NCI-H446 treated with DMSO at 0.1 percent for 48 hours (cell line): ENCODE measurements at places on chromosomes 1 and 21.
A peak's percentile ranks its signal among the peaks of the same experiment; 100 is the strongest.

- no peak for DNase-seq
These were observed 51.7 kb downstream of the RPS6KA1 start for GRCh38 chr1:26581287-26581651.

DNA sequence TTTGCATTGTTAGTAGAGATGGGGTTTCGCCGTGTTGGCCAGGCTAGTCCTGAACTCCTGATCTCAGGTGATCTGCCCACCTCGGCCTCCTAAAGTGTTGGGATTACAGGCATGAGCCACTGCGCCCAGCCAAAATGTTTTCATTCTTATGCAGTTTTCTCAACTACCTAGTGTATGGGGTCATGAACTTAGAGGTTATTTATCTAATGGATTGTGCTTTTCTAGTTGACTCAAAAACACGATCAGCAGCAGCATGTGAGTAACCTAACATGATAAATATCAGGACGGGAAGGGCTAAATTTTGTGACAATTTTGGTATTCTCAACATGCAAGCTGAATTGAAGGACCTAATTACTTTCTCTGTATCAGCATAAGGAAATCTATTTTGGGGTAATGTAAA is 9.2 kb upstream of the CD84 start:
- DNase-seq, result no peak

DNA sequence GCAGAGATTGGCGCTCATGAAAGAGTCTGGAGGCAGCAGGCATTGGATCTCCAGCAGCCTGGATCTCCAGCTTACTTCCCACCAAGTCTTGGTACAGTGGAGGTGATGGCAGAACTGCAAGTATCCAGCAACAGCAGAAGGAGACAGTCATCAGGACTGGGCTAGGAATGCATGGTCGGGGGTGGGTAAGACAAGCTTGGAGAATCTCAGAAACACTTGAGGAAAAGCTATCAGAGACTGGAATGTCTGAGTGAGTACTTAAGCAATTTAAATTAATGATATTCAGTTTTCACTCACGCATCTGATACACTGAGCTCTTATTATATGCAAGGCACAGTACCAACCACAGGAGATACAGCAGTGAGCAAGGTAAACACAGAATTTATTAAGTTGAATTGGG is 9.8 kb downstream of the TMEM35B start:
- DNase-seq, result no peak

GRCh38 chr1:15299806-15300205 is 52.8 kb downstream of the FHAD1 start:
- no peak for DNase-seq

DNA sequence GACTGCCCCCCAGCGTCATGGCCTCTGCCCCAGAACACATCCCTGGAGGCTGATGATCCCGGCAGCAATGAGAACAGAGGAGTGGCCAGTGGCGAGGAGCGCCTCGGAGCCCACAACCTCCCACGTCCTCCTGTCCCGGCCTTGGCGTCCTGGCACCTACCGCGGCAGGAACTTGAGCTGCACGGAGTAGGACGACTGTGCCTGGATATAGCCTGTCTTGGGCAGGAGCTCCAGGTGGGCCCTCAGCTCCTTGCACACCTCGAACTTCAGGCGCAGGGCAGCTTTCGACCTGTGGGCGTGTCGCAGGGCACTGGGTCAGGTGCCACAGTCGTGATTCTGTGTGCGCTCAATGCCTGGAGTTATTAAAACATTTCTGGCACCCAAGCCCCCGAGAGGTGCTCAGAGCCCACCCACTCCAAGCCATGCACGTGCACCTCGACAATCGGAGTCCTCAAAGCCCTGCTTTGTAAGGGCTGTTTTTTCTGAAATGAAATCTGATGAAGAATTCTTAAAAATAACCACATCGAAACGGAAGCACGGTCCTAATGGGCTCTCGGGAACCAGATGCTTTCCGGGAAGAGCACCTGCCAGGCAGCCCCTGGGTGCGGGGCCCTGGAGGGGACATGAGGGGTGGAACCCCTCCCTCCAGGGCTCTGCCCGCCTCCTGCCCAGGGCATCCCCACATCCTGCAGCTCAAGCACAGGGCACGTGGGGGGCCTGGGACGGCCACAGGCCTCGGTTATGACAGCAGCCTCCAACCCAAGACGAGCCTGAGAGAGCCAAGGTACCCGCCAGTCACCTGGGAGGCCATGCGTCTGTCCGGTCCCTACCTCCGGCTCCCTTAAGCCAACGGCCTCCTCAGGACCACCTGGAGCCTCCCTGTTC is 23.0 kb upstream of the TMEM52 start:
- no peak for DNase-seq

GRCh38 chr1:95916616-95917015 is 682.6 kb downstream of the RWDD3 start:
- peak; percentile 21 for DNase-seq

DNA sequence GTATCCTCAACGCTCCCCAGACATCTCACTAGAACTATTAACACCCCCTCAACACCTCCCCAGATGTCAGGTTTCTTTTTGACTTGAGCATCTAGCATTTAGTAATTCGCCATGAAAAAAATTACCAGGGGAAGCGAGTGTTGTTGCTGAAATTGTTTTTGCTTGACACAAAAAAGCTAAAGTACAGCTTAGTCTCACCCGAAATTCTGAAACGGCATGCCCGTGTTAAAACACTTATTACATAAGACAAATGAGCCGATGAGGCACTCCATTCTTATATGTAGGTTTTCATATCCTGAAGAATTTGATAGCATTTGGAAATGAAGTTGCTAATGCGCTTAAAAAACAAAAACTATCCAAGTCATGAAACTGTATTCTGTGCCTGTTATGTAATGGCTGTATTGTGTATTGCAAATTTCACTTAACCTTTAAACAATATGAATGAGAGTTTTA is 1.3 kb upstream of the NRIP1 start:
- DNase-seq, result no peak

DNA sequence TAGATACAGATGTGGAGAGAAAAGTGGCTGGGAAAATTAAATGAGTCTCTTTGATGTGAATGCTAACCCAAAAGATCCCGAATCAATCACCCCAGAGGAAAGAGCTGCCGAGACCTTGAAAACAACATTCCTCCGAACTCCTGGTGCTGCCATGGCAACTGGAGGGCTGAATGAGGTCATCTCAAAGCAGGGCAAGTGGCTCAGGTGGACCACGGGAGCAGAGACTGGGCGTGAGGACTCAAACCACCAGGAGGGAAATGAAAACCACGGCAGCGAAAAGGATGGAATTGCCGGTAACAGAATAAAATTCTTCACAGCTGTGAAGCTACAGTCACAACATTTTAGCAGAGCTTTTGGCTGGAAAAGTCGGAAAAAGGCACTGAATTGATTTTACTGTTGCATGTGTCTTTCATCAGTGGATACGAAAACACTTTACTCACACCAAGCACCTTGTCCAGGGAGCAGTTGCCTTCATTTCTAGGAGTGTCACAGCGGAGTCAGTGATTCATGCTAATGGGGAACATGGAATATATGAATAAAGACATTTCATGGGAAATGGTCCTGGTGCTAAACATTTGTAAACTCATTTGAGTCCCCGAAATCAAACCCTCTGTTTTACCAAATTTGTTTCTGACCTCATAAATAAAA is 23.2 kb upstream of the BECN2 start:
- no peak for DNase-seq

DNA sequence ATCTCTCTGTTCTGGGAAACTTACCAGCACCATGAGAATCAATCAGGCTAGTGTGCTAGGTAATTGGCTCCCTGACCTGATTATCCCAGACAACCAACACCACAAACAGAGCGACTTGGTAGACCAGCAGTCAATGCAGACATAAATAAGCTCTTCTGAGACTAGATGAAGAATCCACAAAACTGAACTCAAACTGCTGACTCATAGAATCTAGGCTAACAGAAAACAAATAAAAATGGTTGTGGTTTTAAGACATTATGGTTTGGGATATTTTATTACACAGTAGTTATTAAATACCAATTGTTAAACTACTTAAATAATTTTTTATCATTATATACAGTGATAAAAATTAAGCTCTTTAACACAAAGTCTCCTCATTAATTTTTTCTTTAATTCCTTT is 535.7 kb downstream of the COL11A1 start:
- DNase-seq, result no peak

DNA sequence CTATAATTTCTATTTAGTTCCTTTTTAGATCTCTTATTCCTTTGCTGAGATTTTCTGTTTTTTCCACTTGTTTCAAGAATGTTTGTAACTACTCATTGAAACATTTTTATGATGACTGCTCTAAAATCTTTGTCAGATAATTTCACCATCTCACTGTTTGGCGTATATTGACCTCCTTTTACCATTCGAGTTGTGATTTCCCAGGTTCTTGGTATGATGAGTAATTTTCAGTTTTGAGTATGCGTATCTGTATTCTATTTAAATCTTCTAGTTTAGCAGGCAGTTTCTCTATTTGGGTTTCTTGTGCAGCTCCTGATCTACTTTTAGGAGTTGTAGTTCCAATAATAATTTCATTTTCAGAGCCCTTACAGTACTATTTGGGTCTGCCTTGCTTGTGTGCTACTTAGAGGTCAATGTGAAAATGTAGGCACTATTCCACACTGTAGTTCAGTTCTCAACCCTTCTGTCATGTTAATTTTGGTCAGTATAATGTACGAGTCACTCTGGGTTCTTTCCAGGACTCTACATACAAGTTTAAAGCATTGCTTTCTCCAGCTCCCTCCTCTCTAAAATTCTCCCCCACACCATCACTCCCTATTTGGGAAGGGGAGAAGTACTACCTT is 115.5 kb downstream of the ACBD6 start:
- DNase-seq, result no peak
